ENCODE measurements at places on chromosomes 16 and 17.

GRCh38 chr17:82320140-82320840, 2.9 kb upstream of the CD7 start:
- no peak for DNase-seq

GRCh38 chr16:2774161-2774891, 2.8 kb downstream of the ELOB start:
- DNase-seq, result no peak

DNA sequence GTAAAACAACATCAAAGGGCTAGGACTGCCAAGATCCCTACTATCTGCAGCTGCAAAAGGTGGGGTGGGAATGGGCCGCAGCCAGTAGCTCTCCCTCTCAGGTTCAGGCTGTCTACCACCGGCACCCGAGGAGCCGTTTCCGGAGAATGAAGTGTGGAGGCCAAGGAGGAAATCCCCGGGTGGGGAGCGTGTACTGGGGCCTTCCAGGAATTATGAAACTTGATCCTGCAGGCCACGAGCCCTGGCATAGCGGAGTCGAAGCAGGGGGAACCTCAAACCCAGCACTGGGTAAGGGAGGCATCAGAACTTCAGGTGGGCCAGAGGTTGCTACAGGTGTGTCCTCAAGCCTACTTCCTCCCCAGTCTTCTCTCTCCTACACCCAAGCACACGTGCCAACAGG, 5.1 kb downstream of the INPP5K start:
- no peak for DNase-seq

DNA sequence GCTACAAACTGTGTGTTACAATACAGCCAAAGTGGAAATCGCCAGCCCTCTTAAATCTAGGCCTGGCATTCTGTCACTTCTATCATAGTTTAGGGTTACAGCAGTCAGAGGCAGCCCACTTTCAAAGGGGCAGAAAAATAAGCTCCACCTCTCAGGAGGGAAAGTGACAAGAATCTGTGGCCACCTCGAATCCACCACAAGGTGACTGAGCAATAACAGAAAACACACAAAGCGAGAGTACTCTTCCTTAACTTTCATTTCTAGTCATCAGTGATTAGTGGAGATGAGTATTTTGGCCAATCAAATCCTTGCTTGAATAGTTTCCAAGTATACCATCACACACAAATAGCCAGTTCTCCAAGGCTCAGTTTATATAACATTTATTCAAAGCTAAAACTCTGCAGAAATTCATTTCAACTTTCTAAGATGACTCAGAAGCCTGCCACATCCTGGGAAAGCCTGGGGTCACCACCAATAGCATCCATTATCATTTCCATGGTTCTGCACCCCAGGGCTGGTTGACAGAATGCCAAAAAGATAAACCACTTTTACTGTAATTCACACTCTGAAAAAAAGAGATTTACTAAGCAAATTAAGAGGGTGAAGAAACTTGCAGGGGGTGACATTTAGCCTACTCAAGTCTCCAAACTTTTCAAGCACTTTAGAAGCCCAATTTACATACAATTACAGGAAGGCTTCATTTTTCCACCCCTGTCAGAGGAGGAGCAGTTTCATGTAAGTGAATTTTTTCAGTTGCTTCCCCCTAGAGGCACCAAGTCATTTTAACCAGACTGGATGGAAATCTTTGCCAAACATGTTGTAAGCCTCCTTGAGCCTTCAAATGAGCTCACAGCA, 66.8 kb downstream of the SALL1 start:
- DNase-seq, result no peak

DNA sequence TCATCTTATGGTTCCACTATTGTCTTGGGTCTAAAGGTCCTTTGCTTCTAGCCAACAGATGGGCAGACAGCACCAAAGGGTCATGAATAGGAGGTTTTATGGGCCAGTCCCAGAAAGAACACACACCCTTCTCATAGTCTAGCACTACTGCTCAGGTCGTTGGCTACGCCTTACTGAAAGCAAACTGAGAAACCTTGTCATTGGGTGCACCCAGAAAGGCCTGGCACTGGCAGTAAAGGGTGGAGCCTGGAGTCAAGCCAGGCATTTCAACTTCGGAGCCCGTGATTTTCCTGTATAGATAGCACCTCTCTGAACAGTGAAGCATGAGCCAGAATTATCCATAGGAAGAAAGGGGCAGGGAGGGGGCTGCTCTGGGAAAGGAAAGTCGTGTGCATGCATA, 74.9 kb downstream of the VAT1L start:
- DNase-seq, result no peak

- no peak for DNase-seq
Measured at GRCh38 chr17:81069135-81069645, 34.2 kb downstream of the BAIAP2 start.

- DNase-seq, result no peak
Measured at GRCh38 chr17:71521724-71522123, 599.1 kb upstream of the SOX9 start.

GRCh38 chr16:47976636-47977210, 179.1 kb downstream of the ABCC12 start:
- DNase-seq, result no peak

- DNase-seq, result no peak
Measured at GRCh38 chr17:59893676-59894100, 767 bp downstream of the RPS6KB1 start.

DNA sequence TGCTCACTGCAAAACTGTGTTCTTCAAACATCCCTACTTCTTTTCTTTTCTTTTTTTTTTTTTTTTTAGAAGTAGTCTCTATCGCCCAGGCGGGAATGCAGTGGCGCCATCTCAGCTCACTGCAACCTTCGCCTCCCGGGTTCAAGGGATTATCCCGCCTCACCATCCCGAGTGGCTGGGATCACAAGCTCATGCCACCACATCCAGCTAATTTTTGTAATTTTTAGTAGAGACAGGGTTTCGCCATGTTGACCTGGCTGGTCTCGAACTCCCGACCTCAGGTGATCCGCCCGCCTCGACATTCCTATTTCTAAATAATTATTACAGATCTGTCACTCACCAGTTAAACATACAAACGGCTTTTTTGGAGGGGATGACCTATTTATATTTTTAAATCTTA, 1.0 kb upstream of the RNASEK start:
- no peak for DNase-seq

DNA sequence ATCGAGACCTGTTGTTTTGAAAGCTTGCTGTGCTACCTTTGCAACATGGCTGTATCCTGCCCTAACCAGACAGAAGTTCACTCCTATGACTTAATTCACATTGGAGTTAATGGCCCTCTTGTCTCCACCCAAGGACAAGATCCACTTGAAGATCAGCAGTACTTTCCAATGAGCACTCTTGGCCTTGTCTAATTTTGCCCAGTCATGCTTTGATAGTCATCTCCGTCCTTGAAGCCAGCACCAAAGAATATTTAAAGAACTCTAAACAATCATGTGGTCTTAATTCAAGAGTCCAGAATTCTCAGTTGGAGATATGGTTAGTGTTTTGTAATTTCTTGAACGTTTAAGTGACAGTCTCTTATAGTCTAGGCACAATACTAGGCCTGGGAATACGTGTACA, 775.6 kb upstream of the EEF2KMT start:
- DNase-seq, result no peak

GRCh38 chr17:68381076-68381900, 76.0 kb downstream of the WIPI1 start:
- no peak for DNase-seq

- DNase-seq, result no peak
Measured at GRCh38 chr16:30637944-30638343, 12.8 kb upstream of the PRR14 start.

DNA sequence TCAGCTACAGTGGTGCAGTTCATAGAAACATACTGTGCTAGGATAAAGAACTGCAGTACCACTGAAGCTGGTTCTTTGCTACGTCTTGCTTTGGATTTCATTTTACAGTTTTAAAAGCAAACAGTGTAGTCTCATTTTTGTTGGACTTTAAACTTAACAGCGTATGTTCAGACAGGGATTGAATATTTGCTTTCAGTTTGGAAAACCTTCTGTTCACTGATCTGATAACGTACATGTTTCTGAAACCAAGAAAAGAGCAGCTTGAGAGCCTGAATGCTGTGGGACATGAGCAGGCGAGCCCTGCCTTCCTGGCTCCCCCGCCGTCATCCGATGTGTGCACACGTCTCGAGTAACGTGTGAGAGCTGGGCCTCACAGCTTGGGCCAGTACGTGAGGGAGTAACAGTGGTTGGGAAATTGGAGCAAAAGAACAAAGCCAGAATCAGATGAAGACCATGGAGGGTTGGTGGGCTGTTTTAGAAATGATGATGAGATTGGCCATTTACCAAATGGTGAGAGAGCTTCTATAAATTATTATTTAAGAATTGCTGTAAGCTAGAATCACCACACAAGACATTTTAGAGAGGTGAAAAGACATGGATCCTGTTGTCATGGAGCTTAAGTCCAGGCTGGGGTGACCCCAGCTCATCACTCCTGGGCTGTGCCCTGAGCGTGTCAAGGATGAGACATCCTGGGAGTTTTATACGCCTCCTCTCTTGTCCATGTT, 20.8 kb upstream of the CLEC18C start:
- DNase-seq, result no peak

GRCh38 chr17:29136998-29137730, 43.0 kb downstream of the MYO18A start:
- DNase-seq, result no peak

- no peak for DNase-seq
Measured at GRCh38 chr17:47699536-47699840, 5.5 kb downstream of the TBKBP1 start.

- no peak for DNase-seq
Measured at GRCh38 chr16:4455951-4456350, 18.5 kb downstream of the NMRAL1 start.

DNA sequence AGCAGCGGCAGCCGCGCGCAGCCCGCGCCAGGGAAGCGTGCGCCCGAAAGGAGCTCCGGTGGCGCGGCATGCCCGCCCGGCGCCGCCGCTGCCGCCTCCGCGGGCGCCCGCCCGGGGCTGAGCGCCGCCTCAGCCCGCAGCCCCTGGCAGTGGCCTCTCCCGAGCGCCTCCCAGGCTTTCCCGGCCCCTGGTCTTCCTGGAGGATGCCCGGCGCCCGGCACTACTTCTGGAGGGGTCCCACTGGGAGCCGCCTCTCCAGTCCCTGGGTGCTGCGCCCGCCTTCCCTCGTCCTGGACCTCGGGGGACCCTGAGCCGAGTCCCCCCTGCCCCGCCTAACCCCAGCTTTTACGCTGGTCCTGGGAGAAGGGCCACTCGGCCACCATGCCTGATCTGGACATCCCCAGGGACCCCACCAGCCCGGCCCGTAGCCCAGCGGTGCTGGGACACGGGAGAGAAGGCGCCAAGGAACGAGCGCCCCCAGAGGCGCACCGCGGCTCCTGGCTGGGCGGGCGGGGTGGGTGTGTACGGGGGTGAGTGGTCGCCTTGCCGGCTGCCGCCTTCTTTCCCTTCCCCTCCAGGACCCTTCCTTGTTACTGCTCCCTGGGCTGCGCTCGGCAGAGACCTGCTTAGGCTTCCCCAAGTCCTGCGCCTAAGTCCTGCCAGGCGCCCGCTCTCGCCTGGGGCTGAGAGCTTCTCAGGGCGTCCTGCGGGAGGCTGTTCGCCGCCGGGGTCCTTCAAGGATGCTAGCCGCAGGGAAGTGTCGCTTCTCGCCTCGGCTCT, 704 bp downstream of the ASIC2 start:
- DNase-seq, result no peak

GRCh38 chr17:59510611-59511010, 54.8 kb upstream of the DHX40 start:
- no peak for DNase-seq

DNA sequence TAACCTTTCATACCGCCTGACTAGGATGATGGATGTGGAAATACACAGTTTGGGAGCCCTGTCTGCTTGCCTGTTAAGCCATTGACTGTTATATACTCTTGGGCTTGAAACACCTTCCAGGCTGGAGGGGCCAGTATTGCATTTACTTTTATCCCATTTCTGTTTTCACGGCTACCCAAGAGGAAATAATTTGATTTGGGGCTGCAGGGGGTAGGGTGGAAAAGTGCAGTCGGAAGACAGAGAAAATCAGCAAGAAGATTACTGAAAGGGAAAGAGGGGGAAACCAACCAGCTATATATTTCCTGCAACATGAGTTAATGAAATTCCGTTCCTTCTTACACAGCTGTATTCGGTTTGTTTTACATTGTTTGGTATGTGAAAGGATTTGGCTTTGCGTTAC, 202.5 kb downstream of the CDH13 start:
- no peak for DNase-seq

DNA sequence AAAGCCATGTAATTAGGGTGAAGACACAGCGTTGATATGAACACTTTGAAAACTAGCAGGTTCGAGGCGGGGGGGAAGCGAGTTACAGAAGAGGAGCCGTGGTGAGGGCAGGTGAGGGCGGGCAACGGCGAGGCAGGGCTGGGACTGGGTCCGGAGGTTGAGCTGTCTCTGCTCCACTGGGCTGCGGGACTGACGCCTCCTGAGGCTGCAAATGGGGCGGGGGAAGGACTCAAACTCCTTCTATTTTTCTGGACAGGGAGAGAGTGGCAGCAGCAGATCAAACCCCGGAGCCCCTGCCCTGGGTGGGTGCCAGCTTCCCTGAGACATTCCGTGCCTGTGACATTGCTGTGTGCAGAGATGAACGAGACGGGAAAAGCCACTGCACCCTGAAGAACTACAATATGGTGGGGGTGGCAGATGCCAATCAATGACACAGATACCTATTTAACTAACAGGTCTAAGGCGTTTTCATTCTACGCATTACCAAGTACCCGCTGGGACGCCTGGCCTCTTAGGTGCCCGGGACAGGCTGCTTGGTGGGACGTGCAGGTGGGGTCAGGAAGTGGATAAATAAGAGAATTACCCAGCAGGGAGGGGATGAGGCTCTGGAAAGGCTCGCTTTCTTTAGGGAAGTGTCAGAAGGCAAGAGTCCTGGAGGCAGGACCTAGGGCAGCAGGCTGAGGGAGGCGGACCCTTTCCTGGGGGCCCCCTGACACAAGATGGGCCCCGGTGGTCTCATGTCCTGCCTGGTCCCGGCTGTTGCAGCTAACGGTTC, 30.4 kb downstream of the RPH3AL start:
- DNase-seq, result no peak

GRCh38 chr16:20327444-20328041, at the start of gene GP2:
TSS of gene GP2 (minus strand) at chr16:20327513. CDS start at chr16:20326431, 1,082 bp downstream.
- DNase-seq, result no peak

DNA sequence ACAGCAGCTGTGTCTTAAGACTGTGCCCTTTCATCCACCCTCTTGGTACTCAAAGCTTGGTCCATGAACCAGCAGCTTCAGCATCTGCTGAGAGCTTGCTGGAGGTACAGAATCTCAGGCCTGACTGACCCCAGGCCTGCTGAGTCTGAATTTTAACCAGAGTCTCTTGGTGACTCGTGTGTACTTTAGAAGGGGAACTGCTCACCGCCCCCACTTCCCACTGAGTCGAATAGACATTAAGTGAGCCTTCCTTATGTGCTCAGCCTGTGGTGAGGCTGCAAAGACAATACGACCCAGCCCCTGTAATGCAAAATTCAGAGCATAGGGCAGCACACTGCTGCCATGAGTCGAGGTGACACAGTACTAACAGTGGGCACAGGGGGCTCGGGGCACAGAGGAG, 662.8 kb downstream of the WWOX start:
- DNase-seq, result no peak

GRCh38 chr16:17194190-17194780, 276.5 kb downstream of the XYLT1 start:
- no peak for DNase-seq
